ENCODE measurements at places on chromosomes 7 and 10.

DNA sequence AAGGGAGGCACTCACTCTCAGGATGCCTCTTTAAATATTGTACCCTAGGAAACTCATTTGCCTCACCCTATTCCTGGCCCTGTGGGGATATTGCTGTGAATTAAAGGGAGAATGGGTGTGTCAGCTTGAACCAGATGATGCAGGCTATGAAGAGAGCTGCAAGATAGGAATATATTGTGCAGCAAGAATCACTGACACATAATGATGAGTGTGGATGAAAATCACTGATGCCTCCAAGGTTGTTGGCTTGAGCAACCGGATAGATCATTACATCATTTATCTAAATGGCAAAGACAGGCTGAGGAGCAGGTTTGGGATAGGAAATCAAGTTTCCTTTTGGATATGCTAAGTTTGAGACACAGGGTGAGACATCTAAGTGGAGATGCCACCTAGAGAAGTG, 6.2 kb downstream of the SLC26A4 start:
- no peak for DNase-seq

DNA sequence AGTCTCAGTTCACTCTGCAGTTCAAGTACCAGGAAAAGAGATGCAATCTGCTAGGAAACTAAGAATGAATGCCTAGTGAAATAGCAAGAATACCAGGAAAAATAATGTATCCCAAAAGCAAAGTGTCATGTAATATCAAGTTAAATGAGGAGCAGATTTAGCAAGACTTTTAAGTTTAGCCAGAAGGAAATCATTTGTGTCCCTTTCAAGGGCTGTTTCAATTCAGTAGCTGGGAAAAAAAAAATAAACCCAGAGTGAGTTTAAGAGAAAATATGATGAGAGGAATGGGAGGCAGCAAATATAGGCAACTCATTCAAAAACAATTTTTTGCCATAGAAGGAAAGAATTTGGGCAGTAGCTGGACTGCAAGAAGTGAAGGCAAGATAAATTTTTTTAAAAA, 135.8 kb downstream of the DGKB start:
- no peak for DNase-seq

DNA sequence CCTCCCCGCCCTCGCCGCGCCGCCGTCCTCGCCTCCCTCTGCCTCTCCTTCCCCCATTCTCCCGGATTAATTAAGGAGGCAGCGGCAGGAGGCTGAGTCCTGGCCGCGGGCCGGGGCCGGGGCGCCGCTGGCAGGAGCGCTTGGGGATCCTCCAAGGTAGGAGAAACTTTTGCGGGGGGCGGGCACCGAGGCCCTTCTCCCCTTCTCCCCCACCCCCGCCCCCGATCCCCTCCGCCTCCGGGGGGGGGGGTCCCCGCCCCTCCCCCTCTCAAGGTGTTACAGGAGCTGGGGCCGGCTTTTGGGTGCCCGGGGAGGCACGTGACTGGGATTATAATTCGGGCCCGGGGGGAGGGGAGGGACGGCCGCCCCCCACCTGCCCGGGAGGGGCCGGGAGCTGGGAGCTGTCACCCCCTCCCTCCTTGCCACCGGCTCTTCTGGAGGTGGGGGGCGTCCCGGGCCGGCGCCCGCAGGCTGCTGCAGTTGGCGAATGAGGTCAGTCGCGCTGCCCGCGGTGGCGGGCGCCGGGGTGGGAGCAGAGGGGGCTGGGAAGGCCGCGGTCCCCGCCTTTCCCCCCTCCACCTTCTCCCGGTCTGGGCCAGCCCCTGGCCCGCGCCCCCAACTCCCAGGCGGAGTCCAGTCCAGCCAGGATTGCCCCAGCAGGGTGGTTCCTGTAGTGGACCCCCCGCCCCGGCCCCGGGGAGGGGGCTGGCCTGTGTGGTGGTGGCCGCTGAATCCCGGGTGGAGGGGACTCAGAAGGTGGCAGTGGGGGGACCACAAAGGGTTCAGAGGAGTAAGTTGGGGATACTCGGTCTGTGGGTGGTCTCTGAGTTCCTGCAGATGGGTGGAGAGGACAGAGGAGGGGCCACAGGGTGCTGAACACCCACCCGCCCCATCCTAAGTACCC, 567 bp downstream of the GTF2IRD1 start:
- DNase-seq, result no peak

DNA sequence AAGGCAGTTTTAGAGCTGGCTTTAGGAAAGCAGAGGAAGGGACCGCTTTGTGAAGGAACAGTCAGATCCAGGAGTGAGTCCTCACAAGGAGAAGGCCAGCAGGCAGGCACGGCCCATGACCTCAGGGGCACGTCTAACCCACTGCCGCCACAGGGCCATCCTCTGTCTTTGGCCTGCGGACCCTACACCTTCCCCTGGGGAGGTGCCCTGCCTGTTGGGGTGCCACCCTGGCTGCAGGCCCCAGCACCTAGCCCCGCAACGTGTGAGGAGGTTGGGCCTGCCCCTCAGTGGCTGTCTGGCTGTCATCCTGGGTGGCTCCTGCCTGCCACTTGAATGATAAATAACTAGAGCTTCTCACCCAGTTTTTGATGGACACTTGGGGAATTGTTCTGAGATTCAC, 31.0 kb upstream of the TRIM8 start:
- DNase-seq, result no peak
